ENCODE measurements at places on chromosomes 1 and 21.

DNA sequence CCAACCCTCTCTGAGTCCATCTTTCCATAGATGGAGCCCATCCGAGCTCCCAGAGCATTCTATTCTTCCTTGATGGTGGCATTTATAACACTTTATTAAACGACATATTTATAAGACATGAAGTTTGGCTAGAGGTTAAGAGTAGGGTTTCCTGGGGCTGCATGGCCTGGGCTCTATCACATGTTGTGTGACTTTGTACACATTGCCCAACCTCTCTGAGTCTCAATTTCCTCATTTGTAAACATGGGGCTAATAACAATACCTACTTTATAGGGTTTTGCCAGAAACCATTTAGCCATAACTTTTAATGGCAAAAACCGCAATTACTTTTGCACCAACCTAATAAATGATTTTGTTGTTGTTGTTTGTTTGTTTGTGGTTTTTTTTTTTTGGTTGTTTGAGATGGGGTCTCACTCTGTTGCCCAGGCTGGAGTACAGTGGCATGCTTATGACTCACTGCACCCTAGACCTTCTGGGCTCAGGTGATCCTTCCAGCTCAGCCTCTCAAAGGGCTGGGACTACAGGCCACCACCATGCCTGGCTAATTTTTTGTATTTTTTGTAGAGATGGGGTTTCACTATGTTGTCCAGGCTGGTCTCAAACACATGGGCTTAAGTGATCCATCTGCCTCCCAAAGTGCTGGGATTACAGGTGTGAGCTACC lies 13.9 kb upstream of the ASAP3 start:
- no peak for DNase-seq

GRCh38 chr1:110538921-110539320 lies 19.9 kb upstream of the KCNA10 start:
- DNase-seq: no peak

GRCh38 chr1:70034403-70034802 lies 171.0 kb downstream of the LRRC40 start:
- DNase-seq: no peak

- DNase-seq: no peak
These were observed 691 bp upstream of the MPZL1 start for GRCh38 chr1:167720965-167721616.

DNA sequence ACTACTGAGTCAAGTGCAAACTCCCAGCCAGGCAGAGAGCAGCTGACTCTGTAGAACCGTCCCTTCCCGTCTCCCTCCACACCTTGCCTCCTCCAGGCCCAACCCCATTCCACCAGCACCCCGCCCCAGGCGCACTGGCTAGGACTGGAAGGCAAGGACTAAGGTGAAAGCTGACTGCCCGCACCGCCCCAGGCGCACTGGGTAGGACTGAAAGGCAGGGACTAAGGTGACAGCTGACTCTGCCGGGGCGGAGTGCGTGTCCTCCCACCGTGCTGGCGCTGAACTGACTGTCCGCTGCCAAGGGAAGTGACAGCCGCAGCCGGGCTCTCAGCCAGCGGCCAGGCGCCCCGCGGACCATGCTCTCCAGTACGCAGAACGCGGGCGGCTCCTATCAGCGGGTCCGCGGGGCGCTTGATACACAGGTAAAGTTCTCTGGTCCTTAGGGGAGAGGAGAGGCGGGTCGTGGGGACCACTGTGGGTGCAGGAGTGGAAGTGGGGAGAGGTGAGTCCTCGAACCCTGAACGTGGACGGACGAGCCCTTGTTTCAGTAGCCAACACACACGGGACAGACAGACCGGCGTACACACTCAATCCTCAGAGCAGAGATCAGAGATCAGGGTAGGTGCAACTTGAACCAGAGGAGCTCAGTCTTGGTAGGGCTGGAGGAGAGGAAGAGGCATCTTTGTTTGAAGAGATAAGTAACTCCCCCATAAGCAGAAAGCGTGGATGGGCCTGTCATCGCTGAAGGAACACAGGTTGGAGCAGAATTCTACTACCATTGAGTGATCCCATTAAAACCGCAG lies 58.0 kb downstream of the RBM11 start:
- DNase-seq: peak; percentile 70

DNA sequence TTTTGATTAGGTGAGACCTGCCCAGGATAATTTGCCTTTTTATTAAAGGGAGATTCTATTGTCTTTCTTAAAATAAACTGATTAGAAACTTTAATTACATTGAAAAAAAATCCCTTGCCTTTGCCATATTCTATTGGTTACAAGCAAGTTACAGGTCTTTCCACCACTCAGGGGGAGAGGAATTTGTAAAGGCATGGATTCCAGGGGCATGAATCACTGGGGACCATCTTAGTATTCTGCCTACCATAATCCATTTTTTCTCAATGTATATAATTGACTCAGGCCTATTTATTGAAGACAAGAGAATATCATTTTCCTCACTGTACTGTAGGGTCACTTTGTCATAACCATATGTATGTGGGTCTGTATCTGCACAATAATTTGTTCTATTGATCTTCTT lies 124.3 kb upstream of the PDE4B start:
- no peak for DNase-seq

DNA sequence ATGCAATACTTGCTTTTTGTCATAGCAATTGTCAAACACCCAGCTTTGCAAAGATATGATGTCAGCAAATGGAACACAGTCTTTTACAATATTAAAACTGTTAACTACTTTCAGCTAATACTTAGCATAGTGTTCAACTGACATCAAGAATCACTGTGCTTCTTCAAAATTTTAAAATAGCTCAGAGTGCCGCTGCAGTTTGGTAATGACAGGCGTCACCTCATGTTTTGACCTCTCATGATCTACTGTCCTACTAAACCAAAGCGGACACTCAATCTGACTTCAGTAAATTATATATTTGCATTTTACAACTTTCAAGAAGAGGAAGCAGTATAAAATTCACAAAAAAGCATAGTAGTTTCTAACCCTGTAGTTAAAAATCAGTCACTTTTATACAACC lies 2.0 kb downstream of the FMO1 start:
- DNase-seq: no peak

DNA sequence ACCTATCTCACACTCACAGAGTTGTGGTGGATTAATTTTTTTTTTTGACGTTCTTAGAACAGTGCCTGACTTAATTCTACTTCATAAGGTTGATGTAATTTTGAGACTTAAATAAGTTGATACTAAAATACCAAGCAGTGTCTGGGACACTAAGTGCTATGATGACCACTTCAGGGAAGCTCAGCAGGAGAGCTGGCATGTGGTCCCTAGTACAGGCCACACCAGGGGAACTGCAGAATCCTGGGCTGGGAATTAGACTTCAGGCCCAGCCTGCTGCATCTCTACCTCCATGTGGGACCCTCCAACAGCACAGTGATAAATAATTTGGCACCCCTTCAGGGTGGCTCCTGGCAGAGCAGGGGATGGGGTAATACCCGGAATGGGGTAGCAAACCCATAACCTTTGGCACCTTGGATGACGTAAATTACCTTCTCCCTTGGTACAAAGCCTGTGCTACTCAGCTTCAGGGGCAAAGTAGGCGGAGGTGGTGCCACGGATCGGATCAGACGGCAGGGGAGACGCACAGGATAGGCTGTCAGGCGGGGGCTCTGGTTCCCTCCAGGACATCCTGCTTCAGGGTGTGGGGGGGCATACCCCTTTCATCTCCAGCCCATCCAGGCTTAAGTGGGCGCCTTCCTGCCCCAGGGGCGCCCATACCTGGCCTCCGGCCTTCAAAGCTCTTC lies 4.8 kb downstream of the MFSD2A start:
- DNase-seq: no peak

DNA sequence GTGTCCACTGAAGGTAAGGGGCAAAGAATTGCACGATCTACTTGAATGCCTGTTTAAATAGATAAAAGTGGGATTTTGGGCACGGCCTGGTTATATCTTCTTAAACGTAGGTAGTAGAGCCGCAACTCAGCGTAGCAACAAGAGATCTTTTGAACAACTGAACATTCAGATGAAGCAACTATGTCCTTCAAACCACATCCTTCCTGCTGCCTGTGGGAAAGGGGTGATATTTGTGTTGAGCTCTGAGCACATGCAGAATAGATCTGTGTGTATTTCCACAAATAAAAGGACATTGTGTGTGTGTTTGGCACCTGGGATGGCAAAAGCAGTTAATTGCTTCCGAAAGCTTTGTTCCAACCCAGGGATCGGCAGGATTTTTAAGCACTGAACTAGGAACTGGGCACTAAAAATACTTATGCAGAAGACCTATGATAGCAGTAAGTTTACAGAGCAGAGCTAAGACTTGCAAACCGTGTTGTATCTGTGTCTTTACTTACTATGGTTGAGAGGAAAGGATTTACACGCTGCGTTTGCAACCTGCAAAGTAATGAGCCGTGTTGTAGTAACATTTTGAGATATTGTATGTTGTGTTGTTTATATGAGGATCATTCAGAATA lies 333.4 kb downstream of the CHRM3 start:
- DNase-seq: no peak

GRCh38 chr1:55073187-55073916 lies 34.0 kb downstream of the PCSK9 start:
- no peak for DNase-seq

DNA sequence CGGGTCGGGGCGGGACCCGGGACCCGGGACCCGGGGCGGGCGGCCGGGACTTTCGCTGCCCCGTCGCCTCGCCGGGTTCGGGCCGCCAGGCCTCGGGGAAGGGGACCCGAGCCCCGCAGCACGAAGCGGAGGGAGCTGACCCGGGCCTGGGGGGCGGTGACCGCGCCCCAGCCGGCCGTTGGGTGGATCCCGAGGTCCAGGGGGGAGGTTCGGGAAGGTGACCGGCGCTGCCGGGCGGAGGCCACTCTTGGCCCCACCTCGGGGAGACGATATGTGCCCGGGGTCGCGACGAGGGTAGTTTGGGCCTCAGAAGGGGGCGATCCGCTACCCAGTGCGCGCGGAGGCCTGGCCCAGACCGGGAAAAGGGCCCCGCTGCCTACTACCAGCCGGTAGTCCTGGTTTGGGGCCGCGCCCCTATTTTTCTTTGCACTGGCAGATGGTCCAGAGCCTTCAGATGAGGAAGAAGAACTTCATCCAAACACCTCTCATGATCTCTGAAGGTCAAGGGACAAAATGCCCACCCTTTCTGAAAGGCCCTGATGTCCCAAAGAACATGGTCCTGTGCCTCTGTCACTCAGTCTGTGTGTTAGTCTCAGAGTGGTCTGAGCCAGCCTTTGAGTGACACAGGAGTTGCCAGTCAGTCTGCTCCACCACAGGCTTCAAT lies 766 bp downstream of the AGO4 start:
- DNase-seq: peak; percentile 67
